ENCODE measurements at places on chromosomes 2 and 18.

DNA sequence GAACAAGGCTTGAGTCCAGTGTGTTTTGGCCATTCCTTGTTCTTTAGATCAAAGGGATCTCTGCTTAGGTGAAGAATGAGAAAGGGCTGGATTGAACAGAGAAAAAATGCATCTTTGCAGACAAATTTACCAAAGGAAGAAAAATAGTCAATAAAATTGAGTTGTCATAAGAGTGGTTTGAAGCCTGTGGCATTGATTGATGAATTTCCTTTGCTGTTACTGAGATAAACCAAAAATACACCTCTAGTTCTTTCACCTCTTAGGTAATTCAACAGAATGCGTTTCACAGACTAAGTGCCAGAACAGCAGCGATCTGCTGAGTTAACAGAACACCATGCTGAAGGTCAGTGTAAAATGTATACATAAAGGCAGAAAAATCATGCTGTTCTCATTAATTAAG lies 96.8 kb downstream of the SPHKAP start:
- no peak for DNase-seq

DNA sequence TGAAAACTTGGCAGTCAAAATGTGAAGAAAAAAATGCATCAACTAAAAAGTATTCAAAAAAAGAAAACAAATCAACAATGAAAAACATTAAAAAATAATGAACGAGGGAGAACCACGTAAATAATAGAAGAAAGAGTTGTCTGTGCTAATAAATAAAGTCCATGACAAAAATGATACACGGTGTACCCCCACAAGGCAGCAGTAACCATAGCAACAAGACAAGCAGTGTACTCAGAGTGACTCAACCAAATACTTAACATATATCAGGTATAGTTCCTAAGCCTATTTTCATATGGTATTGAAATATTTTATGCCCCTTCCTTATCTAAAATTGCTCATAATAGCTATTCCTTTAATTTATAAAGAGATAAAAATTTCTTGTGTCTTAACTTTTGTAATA lies 162.3 kb upstream of the TMEM200C start:
- no peak for DNase-seq

GRCh38 chr2:31055938-31056337 lies 82.3 kb downstream of the GALNT14 start:
- no peak for DNase-seq

DNA sequence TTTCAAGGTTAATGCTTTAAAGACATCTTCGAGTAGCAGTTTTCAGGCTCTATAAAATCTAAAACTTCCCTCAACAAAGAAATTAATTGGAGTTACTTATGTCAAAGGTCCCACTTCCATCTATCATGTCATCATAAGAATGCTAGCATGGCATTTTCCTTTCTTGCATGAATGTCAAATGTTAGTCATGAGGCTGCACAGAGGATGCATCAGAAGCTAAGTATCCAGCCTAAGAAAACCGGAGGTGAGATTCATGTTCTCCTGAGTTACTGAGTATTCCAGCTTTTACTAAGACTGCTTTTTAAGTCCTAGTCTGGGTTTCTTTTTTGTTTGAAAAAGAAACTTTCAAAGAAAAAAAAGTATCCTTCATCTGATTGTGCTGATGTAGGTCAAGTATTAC lies 130.6 kb upstream of the CDH19 start:
- DNase-seq = no peak

DNA sequence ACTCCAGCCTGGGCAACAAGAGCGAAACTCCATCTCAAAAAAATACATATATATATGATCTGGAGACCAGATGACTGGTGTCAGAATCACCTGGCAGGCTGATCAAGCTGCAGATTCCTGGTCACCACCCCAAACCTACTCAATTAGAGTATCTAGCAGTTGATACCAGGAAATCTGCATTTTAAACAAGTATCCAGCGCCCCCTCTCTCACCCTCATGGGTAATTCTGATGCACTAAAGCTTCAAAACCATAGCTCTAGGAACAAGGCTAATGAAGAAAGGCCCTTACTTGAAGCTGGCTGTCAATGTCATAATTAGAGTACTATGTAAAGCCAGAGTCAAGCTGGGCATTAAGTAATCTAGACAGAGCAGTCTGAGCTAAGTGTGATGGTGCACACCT lies 25.0 kb upstream of the PCBP1 start:
- no peak for DNase-seq

DNA sequence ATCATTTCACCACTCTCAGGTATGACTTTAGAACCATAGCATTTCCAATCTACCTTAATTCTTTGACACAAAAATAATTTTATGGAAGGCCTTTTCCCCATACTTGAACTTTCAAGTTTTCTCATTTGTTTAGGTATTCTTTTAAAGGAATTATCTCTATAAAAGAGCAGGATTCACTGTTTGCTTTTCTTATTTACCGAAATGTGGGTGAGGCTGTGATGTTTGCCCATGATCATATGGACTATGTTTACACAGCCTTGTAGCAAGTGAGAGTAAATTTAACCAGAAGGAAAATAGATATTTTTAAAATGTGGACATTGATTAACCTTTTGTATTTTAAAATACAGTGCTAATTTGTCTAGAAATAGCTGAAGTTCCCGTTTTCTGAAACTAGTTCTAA lies 26.3 kb downstream of the CAB39 start:
- no peak for DNase-seq

- DNase-seq = no peak
These were observed 158.4 kb downstream of the FMNL2 start for GRCh38 chr2:152493417-152493816.

- no peak for DNase-seq
These were observed 469.4 kb downstream of the DLGAP1 start for GRCh38 chr18:3985664-3986063.

DNA sequence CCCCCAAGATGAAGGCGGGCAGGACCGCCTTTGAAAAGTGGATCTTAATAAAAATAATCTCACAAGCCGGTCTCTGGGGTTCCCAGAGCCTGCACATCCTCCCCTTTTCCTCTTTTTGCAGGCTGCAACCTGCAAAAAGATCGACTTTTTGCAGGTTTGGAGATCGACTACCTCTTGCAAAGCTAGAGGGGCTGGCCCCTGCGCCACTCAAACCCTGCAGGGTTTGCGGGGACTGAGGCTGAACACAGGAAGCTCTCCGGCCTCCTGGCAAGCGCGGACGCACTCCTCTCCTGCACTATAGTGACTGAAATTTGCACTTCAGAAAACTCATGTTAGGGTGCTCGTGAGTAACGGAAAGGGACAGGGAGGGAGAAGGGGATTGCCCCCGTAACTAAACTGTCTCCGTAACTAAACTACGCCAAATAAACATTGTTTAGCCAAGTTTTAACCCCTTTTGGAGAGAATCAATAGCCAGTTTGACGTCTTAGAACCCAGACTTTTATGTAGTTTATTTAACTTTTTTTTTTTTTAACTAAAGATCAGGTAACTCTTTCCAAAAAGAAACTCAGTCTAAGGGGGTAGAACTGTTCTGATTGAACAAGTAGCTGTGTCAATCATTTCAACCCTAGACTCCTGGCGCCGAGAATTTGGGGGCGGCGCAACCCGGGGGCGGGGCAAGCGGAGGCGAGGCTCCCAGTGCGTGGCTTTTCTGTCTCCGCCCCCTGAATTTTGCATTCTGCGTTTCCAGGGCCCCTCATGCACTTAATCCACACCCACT lies 2.5 kb downstream of the IGFBP5 start:
- peak; percentile 46 for DNase-seq

- no peak for DNase-seq
These were observed 14.7 kb downstream of the NRP2 start for GRCh38 chr2:205696927-205697441.

- DNase-seq = no peak
These were observed 32.9 kb downstream of the RMC1 start for GRCh38 chr18:23536204-23536603.

GRCh38 chr2:230779126-230779525 lies 66.5 kb downstream of the CAB39 start:
- DNase-seq = no peak

- DNase-seq = no peak
These were observed 27.0 kb downstream of the UXS1 start for GRCh38 chr2:106167067-106167466.

- no peak for DNase-seq
These were observed 499.5 kb upstream of the CHAC2 start for GRCh38 chr2:53268086-53268485.

DNA sequence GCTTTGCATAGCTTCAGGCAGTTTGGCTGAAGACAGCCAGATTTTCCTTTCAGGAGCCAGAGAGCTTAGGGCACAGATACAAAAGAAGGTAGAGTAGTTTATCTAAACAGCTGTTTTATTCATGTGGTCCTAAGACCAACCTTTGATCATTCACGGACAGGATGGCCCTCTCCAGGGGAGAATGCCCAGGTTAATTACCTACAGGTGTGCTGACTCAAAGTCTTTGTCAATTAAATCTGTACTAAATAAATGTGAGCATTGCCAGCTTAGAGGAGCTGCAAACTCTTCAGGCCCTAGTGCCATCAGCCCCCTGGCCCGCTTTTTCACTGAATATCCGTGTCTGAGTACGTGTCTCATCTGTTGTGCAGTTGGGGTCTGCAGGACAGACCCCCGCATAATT lies 554.7 kb downstream of the NUP35 start:
- DNase-seq = no peak

GRCh38 chr2:9694661-9695234 lies 64.0 kb upstream of the YWHAQ start:
- no peak for DNase-seq

DNA sequence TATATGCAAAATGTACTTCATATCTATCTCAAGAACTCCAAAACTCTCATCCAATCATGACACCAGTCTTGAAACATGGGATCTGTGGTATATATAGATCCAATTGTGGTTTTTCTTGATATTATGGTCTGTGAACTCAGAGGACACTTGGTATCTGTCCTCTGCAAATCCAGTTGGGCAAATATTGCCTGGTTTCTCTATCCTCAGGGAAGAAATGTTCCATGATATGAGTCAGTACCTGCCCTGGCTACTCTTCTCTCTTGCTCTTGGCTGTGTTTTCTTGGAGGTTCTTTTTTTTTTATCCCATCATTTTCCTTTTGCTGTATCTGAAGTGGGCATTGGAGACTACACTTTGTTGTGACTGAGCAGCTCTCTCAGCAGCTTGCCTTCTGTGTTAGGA lies 10.9 kb downstream of the NBEAL1 start:
- DNase-seq = no peak

DNA sequence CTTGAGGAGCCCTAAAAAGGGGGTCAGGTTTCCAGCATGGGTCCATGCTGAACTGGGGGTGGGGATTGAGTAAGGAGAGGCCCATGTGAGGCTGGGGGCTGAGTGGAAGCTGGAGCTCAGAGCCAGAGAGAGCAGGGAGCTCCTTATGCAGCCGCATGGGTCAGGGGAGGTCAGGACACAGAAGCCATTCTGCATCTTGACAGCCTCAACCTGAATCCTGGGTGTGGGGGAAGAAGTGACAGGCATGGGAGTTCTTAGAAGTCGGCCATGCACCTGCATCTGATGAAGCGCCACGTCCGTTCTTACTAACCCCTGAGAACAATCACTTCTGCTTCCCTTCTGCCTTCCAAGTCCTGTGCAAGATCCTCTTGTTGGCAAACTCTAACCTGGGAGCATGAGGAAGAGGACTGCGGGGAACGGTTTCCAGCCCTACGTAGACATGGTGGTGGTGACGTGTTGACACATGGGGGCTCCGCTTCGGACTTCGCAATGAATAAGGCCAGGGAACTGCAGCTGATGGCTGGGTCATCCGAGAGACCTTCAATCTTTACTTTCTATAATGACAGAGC lies 22.3 kb downstream of the GNLY start:
- no peak for DNase-seq

DNA sequence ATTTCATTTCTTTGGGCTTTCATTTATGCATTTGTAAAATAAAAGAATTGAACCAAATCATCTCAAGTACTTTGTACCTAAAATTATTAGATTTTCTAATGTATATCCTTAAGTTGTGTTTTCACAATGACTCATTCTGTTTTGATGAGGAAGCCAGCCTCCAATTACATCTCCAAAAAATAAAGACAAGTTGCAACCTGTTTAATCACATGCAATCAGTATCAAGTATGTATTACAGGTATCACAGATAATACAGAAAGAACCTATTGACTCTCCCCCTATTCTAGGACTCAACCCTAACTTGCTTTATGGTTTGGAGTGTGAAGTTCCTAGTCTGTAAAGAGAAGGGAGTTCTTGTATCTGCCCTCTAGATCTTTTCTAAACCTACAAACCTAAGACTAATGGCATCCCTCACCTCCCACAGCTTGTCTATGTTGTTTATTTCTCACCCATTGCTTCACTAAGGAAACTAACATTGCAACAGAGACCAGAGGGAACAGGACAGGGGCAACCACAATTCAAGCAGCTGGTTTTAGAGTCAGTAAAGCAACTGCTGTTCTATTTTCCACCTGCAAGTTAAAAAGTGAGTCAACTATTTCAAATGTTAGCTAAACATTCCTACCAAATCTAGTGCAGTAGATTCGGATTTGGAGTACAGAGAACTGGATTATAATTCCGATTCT lies 141.1 kb upstream of the ETAA1 start:
- DNase-seq = no peak

- no peak for DNase-seq
These were observed 106.3 kb upstream of the SEC11C start for GRCh38 chr18:59033359-59033758.

- DNase-seq = peak; percentile 5
These were observed 214.2 kb upstream of the ACVR2A start for GRCh38 chr2:147630585-147630984.

GRCh38 chr2:162301151-162301804 lies 17.2 kb downstream of the IFIH1 start:
- peak; percentile 38 for DNase-seq

DNA sequence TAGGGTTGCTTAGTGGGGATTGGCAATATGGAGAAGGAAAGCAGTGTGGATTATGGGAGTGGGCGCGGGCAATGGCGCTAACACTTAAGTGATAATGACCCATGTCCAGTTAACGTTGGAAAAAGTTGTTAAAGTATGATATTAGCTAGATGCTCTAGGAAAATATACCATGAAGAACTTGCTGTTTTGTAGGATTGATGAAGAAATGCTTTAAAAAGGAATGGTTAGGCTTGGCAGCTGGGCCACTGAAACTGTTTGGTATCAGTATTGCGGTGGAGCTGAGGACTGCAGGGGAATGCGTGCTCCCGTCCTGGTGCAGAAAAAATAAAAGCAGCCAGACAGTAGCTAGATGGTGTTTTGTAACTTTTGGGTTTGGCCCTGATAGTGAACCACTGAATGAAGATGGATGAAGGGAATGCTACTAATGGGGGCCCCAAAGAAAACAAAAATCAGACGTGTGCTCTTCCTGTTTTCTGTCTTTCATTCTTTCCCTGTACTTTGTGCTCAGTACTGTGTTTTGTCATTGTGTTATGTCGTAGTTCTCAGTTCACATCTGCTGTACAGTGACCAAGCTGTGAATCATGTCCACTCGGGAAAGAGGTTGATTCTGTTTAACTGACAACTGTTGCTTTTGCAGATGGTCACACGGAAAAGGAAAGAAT lies 999 bp downstream of the INSIG2 start:
- DNase-seq = peak; percentile 1

GRCh38 chr18:10930076-10930475 lies 219.3 kb downstream of the PIEZO2 start:
- DNase-seq = no peak

- DNase-seq = no peak
These were observed 102.9 kb downstream of the PRKCE start for GRCh38 chr2:45754131-45755010.

Data from CD4-positive, alpha-beta T cell treated with Interferon gamma for 1 hour (primary cell).